Mesenchymal stem cell (in vitro differentiated cells and primary cell): ENCODE measurements at places on chromosomes 4 and X.

GRCh38 chr4:80806472-80806871, 224.0 kb upstream of the BMP3 start:
- no peak for DNase-seq

- peak; percentile 86 for DNase-seq
Measured at GRCh38 chr4:118729287-118730286, 44.4 kb downstream of the METTL14 start.

DNA sequence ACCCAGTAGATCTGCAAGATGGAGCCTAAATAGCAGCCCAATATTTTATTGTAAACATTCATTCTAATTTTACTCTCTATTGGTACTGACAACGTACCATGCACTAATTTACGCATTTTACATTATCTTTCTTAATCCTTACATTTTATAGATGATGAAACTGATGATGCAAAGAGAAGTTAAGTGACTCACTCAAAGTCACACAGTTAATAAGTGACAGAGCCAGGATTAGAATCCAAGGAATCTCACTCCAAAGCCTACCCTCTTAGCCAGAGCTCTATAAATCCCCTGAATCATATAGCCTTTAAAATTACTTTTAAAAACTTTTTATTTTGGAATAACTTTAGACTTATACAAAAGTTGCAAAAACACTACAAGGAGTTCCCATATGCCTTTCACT, 37.6 kb downstream of the PHKA1 start:
- no peak for DNase-seq

DNA sequence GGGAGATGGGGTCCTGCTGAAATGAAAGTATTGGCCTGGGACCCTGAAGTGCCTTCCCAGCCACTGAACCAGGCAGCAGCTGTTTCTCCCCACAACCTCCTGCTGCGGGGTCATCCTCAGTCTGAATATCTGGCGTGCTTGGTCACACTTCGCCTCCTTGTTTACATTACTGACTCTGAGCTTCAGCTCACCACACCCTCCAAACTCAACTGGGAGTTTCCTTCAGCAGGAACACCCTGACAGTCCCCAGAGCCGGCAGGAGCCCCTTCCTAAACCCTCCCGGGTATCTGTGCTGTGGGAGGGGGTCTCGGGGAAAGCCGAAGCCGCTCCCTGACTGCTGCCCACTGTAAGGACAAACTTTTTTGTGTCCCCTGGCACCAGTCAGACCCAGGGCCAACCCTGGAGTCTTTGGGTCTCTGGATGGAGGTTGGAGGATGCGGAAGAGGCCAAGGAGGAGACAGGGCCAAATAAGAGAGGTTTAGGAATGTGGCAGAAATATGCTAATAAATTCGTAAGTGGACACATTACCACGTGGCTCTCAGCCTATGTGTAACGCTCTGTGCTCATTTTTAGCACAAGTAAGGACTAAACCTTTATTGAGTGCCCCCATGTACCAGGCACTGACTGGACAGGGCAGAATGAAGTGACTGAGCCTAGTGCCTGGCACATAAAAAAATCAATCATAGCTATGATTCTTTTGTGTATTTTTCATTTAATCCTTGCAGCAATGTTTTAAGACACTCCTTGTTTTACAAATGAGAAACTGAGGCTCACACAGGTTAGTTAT, 20.7 kb downstream of the FHDC1 start:
- DNase-seq: peak; percentile 82

DNA sequence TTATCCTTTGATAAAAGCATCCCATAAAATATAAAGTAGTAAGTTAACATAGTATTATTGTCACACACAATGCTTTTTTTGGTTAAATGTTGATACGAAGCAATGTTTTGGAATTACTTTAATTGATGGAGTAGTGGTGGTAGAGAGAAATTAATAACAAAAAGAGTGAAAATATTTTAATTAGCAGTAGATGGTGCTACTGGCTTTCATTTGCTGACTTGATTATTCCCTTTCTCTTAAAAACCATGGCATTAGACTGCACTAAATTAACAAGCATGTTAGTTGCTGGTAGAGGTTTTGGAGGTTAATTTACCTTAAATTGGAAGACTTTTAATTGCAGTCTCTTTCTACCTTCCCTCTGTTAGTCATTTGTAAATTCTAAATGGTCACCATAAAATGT, 8.9 kb upstream of the DCK start:
- DNase-seq: no peak

- DNase-seq: no peak
Measured at GRCh38 chrX:3143043-3143799, 102.0 kb downstream of the ARSF start.

DNA sequence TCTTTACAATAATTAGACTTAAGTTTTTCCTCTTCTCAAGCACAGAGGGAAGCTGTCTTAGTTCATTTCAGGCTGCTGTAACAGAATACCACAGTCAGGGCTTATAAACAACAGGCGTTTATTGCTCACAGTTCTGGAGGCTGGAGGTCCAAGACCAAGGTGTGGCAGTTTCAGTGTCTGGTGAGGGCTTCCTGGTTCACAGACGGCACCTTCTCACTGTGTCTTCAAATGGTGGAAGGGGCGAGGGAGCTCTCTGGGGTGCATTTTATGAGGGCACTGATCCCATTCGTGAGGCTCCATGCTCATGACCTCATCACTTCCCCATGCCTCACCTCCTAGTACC, 115.7 kb upstream of the MXRA5 start:
- DNase-seq: no peak

GRCh38 chr4:111718763-111719559, 426.3 kb upstream of the FAM241A start:
- no peak for DNase-seq

- DNase-seq: no peak
Measured at GRCh38 chrX:118548841-118549240, 53.2 kb downstream of the DOCK11 start.

GRCh38 chr4:48315728-48316630, 25.4 kb upstream of the SLAIN2 start:
- peak; percentile 75 for DNase-seq

- DNase-seq: peak; percentile 75
Measured at GRCh38 chr4:5812506-5813229, 80.2 kb downstream of the CRMP1 start.

DNA sequence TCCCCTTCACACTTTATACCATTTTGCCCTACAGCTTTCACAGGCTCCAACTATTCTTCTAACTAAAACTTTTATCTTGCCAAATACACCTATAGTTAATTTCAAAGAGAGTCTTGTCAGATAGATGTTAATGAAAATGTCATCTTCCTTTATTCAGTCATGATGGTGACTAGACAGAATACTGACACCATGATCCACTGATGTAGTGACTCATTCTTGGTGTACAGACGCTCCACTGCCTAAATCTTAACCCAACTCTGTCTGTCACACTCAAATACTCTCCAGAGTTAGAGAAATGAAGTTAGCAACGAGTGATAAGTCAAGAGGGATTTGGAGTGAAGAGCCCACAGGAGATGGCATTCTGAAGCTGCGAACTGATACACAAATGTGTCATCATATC, 32.1 kb upstream of the HDAC8 start:
- no peak for DNase-seq

DNA sequence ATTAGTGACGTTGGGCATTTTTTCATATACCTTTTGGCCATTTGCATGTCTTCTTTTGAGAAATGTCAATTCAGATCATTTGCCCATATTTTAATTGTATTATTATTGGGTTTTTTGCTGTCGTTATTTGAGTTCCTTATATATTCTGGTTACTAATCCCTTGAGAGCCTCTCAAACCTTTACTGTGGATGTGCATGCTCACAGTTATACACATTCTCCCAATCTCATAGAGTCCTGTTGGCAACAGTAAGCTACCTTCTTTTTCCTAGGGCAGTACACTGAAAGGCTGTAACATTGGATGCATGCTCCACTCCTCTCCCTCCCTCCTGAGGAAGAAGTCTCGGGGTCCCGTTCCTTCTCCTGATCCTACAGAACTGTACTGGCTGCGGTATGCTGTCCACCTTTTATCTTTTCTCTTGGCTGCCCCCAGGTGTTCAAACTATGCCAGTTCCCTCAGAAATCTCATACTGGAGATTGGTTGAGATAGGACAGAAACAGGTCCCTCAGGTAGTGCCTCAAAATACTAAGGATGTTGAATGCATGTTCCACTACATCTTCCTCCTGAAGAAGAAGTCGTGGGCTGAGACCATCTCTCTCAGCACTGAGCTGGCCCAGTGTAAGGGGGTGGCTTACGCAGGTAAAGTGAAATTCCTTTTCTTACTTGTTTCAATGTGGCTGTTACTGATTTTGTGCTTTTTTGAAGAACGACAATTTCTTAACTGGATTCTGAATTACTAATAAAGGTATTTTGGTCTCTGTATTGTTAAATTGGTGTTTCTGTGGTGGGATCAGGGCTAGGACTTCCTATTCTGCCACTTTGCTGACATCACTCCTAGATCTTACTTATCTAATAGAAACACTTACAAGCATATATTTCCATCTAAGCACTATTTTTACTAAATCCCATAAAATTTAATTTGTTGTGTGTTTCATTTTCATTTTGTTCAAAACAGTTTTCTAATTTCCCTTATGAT, 145.4 kb upstream of the HUWE1 start:
- peak; percentile 15 for DNase-seq

DNA sequence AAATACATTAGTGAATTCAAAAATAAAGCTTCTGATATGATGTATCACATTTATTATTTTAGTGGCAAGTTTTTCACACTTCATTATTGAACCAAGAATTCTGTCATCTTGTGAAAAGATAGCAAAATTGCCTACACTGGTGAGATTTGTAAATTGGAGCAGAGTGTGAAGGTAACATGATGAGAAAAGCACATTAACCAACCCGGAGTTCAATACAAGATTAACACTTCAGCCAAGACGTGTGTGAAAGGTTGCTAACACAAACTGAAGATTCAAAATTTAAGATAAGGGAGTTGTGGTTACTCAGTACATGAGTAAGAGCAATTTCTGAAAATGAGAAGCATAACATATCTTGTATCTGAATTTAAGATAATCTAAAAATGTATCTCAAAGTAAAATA, 346.7 kb downstream of the PDHA2 start:
- DNase-seq: no peak

GRCh38 chr4:186494496-186494895, 60.9 kb downstream of the MTNR1A start:
- no peak for DNase-seq

GRCh38 chrX:75181721-75182120, 25.6 kb upstream of the ABCB7 start:
- no peak for DNase-seq

GRCh38 chrX:53281321-53281822, at the start of gene IQSEC2:
IQSEC2 (minus strand) TSS chrX:53281584.
- DNase-seq: peak; percentile 82

DNA sequence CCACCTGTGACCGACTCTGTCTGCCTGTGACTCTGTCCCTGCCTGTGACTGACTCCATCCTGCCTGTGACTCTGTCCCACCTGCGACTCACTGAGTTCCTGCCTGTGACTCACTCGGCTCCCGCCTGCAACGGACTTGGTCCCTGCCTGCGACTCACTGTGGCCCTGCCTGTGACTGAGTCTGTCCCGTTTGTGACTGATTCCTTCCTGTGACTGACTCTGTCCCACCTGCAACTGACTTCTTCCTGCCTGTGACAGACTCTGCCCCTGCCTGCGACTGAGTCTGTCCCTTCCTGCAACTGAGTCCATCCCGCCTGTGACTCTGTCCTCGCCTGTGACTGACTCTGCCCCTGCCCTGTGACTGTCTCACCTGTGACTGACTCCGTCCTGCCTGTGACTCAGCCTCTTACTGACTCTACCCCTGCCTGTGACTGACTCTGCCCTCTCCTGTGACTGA, 9.6 kb upstream of the UVSSA start:
- no peak for DNase-seq

DNA sequence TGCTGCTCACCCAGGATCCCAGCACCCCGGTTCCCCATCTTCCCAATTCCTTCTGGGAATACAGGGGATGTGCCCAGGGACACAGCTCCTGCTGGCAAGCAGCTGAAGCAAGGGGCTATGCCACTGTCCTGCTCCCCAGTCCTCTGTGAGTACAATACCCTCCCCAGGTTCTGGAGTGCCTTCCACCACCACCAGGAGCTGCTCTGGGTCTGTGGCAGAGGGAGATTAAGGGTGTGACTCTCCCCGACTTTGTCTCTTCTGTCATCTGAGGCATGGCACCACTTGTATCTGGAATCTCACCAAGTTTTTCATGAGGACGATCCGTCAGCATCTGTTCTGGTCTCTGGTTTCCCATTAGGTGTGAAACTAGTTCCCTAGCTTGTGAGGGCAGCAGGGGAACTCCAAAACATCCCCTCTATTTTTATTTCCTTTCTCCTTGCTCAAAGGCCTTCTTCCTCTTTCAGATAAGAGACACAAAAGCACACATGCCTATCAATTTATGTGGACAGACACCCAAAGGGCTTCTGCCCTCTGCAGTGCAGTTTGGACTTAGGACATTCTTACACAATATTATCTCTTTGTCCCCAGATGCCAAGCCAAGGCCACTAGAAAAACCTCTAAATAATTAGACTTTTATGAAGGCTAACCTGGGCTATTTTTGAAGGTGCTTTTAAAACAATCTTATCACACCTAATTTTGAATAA, 26.8 kb downstream of the MGST2 start:
- no peak for DNase-seq

DNA sequence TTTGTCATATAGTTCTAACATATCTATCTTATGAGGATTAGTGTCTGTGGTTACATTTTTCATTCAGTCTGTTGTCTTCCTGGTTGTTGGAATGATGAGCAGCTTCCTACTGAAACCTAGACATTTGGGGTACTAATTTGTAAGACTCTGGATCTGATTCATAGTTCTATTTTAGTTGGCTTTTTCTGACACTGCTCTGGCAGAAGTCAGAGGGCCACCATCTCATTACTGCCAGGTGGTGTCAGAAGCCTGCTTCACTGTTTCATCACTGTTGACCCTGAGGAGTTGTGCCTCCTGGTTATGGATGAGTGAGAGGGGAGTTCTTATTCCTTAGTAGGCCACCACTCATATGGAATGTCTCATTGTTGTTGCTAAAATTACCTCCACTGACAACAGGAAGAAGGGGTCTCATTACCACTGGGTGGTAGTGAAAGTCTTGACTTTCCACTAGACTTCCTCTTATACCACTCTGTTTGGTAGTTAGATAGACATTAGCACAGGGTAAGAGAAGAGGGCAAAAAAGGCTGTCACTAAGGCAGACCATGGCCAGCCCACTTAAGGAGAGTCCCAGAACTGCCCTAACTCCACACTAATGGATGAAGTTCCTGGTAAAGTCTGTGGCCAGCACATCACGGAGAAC, 395.2 kb downstream of the SPOCK3 start:
- DNase-seq: no peak

DNA sequence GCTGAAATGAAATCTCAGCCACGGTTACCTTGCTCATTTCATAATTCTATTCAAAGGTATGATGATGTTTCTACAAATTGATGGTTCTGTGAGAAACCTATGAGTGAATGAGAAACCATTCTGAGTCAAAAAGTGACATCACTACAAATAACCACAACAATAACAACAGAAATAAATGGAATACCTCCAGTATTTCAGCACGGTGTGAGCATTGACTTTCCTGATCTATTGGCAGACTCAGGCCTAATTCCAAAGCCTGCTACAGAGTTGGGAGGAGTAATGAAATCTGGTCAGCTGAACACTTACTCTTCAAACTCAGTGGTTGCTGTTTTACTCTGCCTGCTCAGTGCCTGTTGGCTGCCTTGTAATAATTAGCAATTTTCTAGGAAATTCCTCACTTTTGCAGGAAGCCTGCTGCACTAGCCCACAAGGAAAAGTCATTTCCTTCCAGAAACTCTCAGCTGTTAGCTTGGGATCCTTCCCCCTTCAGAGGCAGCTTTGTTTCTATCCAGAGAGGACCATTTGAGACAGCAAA, 18.8 kb upstream of the SYNPO2 start:
- peak; percentile 32 for DNase-seq

GRCh38 chr4:138656990-138657389, 358.6 kb upstream of the NOCT start:
- DNase-seq: no peak

GRCh38 chr4:37779896-37780295, 46.6 kb upstream of the PGM2 start:
- no peak for DNase-seq
